ENCODE measurements at places on chromosomes 11 and 22.

DNA sequence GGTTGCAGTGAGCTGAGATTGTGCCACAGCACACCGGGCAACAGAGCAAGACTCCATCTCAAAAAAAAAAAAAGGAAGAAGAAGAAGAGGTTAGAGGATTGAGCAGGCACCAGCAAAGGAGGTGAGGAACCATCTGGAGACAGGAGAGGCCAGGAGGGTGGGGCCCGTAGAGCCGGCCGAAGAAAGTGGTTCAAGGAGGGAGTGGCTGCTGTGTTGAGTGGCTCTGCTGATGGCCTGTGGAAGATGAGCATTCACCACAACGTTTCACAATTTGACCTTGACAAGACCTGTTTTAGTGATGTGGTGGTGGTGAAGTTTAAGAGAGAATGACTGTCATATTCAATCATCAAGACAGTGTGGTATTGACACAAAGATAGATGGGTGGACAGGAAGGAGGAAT, 6.8 kb upstream of the CTSD start:
- no peak for DNase-seq

- DNase-seq, result no peak
These were observed 1.1 kb upstream of the ATP6V1E1 start for GRCh38 chr22:17629641-17630040.

DNA sequence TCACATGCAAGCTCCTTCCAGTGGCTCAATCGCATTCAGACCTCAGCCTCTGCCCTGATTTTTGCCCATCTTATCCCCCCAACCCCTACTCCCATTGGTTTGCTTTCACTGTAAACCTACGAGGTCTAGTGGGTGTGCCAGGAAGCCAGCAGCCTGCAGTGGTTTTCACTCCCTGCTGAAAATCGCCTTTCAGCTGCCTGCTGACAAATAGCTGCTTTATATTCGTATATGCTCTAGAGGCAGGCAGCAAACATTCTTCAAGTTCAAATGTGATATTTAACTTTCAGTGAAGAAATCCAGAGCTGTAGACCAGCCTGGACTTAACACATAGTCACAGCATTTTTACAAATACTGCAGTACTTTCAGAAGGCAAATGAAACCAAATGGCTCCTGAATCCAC, 92.8 kb upstream of the APOA1 start:
- no peak for DNase-seq

- peak; percentile 29 for DNase-seq
These were observed 43.4 kb upstream of the PITPNB start for GRCh38 chr22:27962268-27963044.

- peak; percentile 30 for DNase-seq
These were observed 310.1 kb upstream of the SORL1-AS1 start for GRCh38 chr11:121762820-121763219.

GRCh38 chr22:38180841-38181452, 683 bp downstream of the PLA2G6 start:
- no peak for DNase-seq

DNA sequence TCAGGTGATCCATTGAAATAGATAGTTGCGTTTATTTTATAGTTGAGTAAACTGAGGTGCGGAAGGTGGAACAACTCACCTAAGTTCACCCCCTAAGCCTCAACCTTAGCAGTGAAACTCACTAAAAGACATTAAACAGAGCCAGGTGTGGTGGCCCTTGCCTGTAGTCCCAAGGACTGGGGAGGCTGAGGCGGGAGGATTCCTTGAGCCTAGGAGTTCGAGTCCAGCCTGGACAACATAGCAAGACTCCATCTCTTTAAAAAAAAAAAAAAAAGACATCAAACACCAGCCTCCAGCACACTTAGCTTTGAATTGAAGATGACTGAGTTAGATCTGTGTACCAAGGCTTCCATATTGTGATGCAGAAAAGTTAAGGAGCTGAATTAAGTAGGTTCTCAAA, 845 bp upstream of the RAB36 start:
- DNase-seq, result no peak

GRCh38 chr22:25192406-25192805, 7.3 kb upstream of the CRYBB3 start:
- DNase-seq, result no peak

DNA sequence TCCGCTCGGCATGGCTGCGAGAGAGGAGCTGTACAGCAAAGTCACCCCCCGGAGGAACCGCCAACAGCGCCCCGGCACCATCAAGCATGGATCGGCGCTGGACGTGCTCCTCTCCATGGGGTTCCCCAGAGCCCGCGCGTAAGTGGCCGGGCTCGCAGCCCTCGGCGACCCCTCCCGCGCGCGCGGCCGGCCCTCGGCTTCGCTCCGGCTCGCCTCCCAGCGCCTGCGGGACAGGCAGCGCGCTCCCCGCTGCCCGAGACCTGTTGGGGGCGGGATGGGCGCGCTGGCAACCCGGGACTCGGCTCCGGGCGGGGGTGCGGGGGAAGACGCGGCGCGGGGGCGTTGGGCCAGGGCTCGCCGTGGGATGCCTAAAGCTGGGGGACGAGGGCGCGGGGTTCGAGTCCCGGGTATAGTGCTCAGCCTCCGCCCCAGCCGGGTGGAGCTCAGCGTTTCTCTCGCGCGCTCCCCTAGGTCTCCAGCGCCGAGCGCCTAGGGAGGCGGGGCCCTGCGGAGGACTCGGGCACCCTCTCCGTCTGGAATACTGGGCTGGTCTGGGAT, 630 bp downstream of the UBASH3B start:
- peak; percentile 81 for DNase-seq

DNA sequence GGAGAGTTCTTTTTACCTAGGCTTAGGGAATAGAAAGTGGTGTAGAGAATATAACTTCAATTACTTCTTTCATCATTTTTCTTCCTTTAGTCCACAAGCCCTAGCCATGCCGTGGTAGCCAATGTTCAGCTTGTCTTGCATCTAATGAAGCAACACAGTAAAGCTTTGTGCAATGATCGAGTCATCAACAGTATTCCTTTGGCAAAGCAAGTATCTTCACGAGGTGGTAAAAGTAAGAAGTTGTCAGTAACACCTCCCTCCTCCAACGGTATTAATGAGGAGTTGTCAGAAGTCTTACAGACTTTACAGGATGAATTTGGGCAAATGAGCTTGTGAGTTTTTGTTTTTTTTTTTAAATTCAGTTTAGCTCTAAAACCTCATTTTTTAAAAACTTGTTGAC, 37.4 kb downstream of the CEP57 start:
- DNase-seq, result no peak

DNA sequence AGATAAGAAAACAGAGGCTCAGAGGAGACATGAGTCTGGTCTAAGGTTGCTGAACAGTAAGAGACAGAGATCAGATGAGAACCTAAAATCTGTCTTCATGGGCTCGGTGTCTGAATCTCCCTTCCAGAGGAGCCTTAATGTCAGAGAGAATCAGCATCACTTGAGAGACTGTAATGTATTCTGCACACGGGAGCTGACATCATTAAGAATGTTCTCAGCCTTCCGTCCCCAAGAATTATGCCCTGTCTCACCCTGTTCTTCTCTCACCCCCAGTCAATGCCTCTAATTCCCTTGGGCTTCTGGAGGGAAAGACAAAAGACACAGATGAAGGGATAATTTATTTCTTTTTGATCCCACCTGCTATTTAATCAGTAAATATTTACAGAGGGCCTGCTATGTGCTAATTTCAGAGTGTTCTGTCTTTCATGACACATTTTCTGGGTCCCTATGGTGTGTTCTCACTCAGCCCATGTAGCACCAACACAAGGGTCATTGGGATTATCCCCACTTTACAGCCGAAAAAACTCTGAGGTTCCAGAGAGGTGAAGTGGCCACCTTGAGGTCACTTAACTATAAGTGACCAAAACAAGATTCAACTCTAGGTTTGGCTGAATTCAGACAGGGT, 61.8 kb downstream of the CD82 start:
- no peak for DNase-seq

DNA sequence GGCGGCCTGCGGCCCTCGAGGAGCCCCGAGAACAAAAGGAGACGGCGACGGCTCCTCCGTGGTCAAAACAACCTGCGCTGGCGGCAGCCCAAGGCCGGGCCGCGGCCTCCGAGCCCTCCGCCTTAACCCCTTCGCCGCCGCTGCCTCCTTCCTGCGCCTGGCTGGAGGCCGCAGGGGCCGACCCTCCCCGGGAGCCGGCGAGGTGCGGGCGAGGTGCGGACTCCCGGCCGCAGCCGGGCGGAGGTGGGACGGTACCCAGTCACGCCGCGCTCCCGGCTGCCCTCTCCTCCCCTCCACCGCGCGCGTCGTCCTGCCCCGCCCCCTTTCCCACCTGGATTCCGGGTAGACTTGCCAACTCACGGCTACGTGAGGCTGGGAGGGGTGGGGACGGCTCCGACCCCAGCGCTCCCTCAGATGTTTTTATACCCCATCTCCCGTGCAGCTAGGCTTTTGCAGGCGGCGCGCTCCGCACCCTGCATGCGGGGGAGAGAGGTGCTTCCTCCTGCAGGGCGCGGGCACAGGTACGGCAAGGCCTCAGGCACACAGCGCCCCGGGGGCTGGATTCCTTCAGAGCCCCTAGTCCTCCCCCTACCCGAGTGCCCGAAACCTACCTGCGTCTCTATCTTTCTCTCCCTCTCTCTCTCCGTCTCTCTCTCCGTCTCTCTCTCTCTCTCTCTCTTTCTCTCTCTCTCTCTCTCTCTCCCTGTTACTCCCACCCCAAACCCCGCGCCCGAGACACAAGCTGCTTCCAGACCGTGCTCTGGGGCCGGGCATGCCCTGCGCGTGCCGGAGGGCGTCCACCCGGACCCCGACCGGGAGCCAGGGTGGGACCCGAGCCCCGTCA, 2.0 kb downstream of the PDGFB start:
- DNase-seq, result peak; percentile 34

GRCh38 chr11:61198361-61198760, 5.0 kb upstream of the PGA3 start:
- DNase-seq, result no peak

DNA sequence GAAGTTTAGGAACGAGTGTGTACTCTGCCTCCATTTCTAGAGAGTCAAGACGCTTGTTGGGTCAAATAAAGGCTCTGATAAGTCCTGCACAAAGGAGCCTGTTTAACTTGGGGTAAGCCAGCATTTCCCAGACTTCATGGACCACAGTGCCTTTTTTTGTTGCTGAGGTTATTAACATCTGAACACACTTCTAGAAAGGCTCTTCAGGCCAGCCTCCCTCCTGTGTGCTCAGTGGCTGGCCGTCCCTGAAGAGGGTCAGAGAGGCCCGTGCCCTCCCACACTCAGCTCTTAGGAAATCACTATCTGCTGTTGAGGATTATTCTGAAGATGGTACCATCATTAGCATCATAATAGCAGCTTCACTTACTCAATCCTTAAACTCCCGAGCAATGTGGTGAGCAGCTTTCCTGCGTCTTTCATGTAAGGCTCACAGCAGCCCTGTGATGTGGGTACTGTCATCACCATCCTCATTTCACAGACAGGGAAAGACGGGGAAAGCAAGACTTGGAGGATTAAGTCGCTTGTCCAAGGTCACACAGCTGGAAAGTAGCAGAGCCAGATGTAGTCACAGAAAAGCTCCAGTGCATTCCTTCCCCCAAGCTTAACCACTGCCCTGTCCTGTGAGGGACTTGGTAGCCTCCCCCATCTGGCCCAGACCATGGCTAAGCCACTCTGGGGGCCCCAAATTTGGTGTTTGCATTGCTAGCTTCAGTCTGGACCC, 71.3 kb downstream of the TSPAN18 start:
- DNase-seq, result peak; percentile 21

DNA sequence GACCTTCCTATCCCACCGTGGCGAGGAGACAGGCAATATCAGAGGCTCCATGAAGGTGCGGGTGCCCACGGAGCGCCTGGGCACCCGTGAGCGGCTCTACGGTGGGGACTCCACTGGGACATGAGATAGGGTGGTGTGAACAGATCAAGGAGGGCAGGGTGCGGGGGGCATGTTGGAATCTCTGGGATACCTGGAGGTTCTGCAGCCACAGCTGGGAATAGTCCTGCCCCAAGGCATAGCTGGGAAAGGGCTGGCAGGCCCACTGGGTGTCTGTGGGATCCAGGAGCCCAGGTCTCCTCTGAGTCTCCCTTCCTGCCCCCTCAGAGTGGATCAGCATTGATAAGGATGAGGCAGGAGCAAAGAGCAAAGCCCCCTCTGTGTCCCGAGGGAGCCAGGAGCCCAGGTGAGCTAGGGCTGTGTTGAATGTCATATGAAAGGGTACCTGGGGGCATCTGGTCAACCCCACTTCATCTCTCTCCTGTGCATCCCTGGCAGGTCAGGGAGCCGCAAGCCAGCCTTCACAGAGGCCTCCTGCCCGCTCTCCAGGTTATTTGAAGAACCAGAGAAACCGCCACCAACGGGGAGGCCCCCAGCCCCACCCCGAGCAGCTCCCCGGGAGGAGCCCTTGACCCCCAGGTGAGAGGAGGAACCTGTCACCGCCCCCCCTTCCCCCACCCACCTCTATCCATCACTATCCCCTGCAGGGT, 8.5 kb downstream of the PHOX2A start:
- DNase-seq, result no peak

GRCh38 chr11:7499081-7499480, 13.8 kb downstream of the OLFML1 start:
- DNase-seq, result no peak

Measured in GM03348 (cell line).